ENCODE measurements at places on chromosomes 5 and 9. TPM values are rescaled to one million over a fixed set of nuclear protein-coding genes. Genes with fewer than 3 reads are reported as not detected.

Gene OR1Q1
- total RNA-seq: not detected

Gene IL13
- total RNA-seq: not detected

Gene AGGF1
- total RNA-seq: 23.1 TPM

Gene TMED9
- total RNA-seq: 293 TPM

Gene CXCL14
- total RNA-seq: not detected

Gene SLCO6A1
- total RNA-seq: not detected

Gene FOXD4
- total RNA-seq: 0.23 TPM

Gene FANCG
- 73.8 TPM for total RNA-seq

Gene TICAM2
- 1.6 TPM for total RNA-seq
